Forelimb muscle (tissue), 1 donor: ENCODE measurements at places on chromosomes 4 and X.

DNA sequence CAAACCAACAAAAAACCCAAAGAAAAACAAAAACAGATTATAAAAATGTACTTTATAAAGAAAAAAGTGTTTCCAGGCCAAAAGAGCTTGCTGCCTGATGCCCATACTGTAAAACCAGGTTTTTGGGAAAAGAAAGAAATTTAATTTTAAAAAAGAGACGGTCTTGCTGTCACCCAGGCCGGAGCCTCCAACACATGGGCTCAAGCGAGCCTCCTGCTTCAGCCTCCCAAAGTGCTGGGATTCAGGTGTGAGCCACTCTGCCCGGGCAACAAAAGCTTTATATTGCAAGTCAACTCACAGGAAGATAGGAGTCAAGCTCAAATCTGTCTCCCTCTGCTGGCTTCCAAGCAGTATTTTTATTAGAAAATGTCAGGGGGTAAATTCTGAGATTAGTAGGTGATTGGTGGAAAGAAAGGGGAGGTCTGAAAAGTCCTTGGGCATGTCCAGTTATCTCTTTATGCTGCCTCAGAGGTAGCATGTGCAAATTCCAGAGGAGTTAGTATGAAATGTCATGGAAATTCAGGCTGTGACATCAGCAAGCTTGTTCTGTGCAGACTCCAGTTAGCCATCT is 39.4 kb downstream of the MGST2 start:
- DNase-seq, result no peak

- no peak for DNase-seq
Observed at GRCh38 chrX:66731398-66731797, 92.5 kb upstream of the EDA2R start.

- no peak for DNase-seq
Observed at GRCh38 chr4:55524844-55525571, 21.7 kb downstream of the CLOCK start.

DNA sequence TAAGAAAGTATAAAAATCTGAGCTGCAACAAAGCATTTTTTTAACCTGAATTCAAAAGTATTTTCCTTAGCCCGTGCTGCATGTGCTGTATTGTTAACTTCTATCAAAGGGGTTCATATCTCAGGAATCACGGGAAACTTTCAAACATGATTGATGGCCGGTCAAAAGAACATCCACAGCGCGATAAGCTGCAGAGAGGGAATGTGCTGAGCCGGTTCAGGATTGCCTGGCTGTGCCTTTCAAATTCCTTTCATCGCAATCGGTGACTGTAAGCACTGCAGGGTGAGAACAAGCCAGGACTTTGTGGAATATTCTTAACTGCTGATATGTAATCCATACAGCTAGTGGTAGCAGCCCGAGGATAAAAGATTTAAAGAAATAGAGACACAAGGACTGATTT is 210.9 kb upstream of the NOCT start:
- no peak for DNase-seq

DNA sequence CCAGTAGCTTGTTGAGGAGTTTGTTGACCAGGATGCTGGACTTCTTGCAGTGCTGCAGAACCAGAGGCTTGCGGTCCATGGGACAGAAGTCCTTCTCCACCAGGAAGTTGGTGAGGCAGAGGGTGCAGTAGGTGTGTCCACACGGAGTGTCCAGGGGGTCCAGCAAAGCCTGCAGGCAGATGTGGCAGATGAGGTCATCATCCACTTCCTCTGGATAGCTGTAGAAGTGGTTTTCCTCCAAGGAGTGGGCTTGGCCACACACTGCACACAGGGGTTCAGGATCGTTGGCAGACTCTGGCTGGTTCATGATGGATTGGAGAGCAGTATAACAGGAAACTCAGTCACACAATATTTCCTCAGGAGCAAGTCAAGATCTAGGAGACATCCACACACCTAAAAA is 17.6 kb downstream of the LNX1 start:
- DNase-seq, result no peak

GRCh38 chrX:115393271-115393670 is 103.8 kb downstream of the LUZP4 start:
- no peak for DNase-seq

- no peak for DNase-seq
Observed at GRCh38 chr4:134585972-134586371, 384.4 kb upstream of the PABPC4L start.

GRCh38 chrX:78024349-78025059 is 55.1 kb upstream of the PGAM4 start:
- DNase-seq, result no peak

- no peak for DNase-seq
Observed at GRCh38 chr4:145341381-145341780, 140.3 kb upstream of the SMAD1 start.

- no peak for DNase-seq
Observed at GRCh38 chr4:15457406-15458201, 12.1 kb upstream of the CC2D2A start.

- no peak for DNase-seq
Observed at GRCh38 chrX:21657318-21658151, 595 bp downstream of the KLHL34 start.

- peak; percentile 83 for DNase-seq
Observed at GRCh38 chr4:124262211-124263179, 450.0 kb downstream of the ANKRD50 start.

GRCh38 chr4:87499403-87500091 is 29.6 kb downstream of the SPARCL1 start:
- no peak for DNase-seq

DNA sequence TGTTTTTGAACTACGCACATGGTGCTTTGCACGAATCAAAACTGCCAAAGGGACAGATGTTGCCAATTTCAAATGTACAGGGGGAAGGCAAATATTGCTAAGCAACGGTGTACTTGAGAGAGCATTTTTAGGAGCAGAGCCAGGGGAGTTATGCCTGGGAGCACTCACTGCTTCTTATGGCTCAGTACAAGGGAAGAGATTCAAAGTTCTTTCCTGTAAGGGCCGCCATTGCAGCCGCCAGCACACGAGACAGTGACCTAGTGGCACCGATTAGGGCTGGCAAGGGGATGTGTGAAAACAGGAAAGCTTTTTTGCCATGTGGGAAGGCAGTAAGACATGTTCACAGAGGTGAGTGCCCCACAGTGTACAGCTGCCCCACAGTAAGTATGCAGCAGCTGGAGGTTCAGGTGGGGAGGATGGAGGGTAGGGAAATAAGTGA is 133.8 kb downstream of the AFF1 start:
- no peak for DNase-seq

DNA sequence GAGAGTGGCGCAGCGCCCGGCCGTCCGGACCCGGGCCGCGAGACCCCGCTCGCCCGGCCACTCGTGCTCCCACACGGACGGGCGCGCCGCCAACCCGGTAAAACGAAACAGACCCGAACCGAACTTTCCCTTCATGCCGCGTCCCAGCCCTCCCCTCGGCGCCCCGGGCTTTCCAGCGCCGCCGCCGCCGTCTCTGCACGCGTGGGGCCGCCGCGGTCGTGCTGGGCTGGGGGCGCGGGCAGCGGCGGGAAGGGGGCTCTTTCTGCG is 222 bp downstream of the SMAD1 start:
- no peak for DNase-seq

DNA sequence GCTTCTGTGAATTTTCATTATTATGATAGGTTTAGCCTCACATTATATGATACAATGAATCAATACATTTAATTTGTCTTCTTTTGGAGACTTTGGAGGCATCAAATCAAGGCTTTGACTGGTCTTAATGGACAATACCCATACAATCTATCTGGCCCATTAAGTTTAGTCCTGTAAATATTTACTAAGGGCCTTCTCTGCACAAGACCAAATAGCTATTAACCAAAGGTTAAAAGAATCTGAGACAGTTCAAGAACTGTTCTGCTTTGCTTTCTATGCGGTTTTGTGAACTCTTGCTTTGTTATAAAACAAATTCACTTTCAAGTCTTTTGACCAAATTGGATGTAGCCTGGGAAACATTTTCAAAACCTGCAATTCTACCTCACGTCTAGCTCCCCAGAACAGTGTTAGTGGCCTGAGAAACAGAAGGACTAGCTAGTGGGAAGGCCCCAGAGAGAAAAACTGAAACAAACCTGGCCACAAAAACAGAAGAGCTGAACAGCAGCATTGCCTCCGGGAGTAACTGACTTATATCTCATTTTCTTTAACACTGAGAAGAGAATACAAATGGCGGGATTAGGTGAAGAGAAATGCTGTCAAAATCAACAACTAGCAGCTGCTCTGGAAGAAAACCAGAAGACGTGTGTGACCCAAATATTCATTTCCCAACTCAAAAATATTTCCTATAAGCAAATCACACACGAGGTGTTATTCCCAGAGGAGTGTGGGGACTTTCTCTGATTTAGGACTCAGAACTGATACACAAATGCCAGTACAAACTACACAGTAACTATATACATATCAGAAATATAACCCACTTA is 548 bp downstream of the TLR1 start:
- DNase-seq, result no peak

DNA sequence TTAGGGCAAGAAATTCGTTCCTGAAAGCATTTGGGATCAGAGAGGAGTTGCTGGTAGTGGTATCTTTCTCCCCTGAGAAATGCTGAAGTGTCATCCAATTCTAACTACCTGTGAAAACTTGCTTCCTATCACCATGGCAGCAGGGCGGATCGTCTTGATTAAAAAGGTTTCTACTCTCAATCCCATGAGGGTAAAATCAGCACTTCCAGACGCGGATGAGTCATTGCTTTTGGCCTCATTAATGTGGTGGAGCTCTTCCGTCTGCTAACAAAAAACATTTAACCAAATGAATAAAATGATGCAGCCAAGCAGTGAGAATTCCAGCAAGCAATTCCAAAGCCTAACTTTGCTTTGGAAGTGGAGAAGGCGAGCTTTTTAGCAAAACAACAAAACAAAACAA is 325.6 kb downstream of the CAMK2D start:
- DNase-seq, result peak; percentile 59

- no peak for DNase-seq
Observed at GRCh38 chrX:41828826-41829225, 94.5 kb downstream of the CASK start.
